ENCODE measurements at places on chromosomes 1 and 21.

GRCh38 chr1:218778257-218779126 is 395.2 kb upstream of the LYPLAL1 start:
- DNase-seq = no peak
- no peak overlapping the region for H3K4me3 ChIP-seq
- H3K36me3 ChIP-seq = no peaks in the 10 kb centered on the region
- no peaks in the 10 kb centered on the region for H3K27me3 ChIP-seq

GRCh38 chr1:43255438-43256210 is 14.2 kb upstream of the TMEM125 start:
- DNase-seq = peak; percentile 74
- no peaks in the 10 kb centered on the region for H3K4me1 ChIP-seq
- peaks cover 38% of the 10 kb centered on the region for H3K27me3 ChIP-seq
- H3K36me3 ChIP-seq = no peaks in the 10 kb centered on the region

DNA sequence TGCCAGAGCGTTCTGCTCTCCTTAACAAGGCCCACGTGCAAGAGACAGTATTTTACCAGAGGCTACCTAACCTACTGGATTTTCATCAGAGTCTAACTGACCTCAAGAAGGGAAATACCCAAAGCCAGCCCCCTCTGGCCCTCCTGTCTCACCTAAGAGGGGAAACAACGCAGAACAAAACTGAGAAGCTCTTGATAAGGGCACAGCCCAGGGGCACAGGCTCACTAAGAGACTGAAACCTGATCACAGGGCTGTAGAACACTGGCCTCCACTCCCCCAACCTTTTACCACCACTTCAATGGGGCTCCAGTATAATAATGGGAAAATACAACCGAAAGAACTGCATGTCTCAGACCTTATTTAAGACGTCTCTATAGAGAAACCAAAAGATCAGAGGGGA is 449.5 kb upstream of the CAMK1G start:
- H3K36me3 ChIP-seq = no peaks in the 10 kb centered on the region
- H3K27me3 ChIP-seq = peaks cover 6% of the 10 kb centered on the region
- no peak for DNase-seq
- H3K4me1 ChIP-seq = no peaks in the 10 kb centered on the region
- H3K27ac ChIP-seq = no peak overlapping the region

DNA sequence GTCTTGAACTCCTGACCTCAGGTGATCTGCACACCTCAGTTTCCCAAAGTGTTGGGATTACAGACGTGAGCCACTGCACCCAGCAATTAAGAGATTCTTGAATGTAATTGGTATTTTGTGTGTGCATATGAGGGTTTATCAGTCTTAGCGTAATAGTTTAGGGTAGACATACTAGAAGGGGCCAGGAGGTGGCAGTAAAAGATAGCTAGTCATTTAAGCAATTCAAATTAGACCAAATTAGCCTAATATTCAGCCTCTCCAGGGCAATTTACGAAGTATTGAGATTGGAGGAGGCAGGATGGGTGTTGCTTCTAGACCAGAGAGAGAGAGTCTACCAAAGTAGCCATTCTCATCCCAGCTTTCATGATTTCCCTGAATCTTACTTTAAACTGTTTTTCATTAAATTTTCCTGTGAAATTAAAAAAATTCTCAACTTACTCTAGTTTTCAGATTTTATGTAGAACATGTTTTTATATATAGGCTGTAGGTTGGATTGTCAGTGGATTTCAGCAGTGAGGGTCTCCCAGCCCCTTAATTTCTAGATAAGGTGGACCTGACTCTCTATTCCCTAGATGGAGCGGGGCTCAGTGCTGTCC is 119.7 kb downstream of the HHAT start:
- H3K4me3 ChIP-seq = no peak overlapping the region
- no peaks in the 10 kb centered on the region for H3K27me3 ChIP-seq
- H3K36me3 ChIP-seq = no peaks in the 10 kb centered on the region
- H3K27ac ChIP-seq = no peak overlapping the region
- H3K4me1 ChIP-seq = peaks cover 9% of the 10 kb centered on the region

DNA sequence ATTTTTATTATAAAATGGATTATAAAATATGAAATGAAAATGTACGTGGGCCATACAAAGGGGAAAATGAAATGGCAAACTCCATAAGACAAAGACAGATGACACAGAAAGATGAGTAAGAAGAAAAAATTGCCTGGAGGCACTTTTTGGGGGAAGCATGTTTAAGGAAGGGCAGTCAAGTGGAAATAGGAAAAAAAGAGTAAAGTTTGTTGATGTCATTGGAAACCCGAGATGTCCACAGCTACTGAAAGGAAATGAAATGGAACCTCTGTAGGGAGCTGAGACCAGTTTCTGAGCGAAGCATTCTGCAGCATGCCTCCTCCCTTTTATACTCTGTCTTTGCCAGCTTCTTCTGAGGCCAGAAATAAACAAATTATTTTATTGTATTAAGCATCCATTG is 203.4 kb upstream of the UBE2U start:
- H3K36me3 ChIP-seq = no peaks in the 10 kb centered on the region
- H3K27ac ChIP-seq = peak overlapping the region; percentile 62
- H3K27me3 ChIP-seq = no peaks in the 10 kb centered on the region
- H3K4me3 ChIP-seq = no peak overlapping the region
- no peak for DNase-seq

Measured in osteocyte (in vitro differentiated cells).